ENCODE measurements at places on chromosomes 3 and 15.

GRCh38 chr3:98986073-98986472, 84.6 kb upstream of the DCBLD2 start:
- DNase-seq, result no peak

GRCh38 chr3:187992609-187993008, 161.3 kb upstream of the LPP start:
- DNase-seq, result no peak

- DNase-seq, result no peak
Observed at GRCh38 chr3:102183186-102183585, 251.6 kb upstream of the ZPLD1 start.

GRCh38 chr3:68793759-68794701, 138.3 kb downstream of the TAFA4 start:
- no peak for DNase-seq

GRCh38 chr3:165796701-165797100, 40.5 kb downstream of the BCHE start:
- no peak for DNase-seq

GRCh38 chr15:69631978-69632377, 179.4 kb downstream of the RPLP1 start:
- peak; percentile 39 for DNase-seq
